ENCODE measurements at places on chromosomes 13 and 19. TPM values are rescaled to one million over a fixed set of nuclear protein-coding genes. Genes with fewer than 3 reads are reported as not detected.

The PVR gene
- total RNA-seq = 93.9 TPM

DNA sequence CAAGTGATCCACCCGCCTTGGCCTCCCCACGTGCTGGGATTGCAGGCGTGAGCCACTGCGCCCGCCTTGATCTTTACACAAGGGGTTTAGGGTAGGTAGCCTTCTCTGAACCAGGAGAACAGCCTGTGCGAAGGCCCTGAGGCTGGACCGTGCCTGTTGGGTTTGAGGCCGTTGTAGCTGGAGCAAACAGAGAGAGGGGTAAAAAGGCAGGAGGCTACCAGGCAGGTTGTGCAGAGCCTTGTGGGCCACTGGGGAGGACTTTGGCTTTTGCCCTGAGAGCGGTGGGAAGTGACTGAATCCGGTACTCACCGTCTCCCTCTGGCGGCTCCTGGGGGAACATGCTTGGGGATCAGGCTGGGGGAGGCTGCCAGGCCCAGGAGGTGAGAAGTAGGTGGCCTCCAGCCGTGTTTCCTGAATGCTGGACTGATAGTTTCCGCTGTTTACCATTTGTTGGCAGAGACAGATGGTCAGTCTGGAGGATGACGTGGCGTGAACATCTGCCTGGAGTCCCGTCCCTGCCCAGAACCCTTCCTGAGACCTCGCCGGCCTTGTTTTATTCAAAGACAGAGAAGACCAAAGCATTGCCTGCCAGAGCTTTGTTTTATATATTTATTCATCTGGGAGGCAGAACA is 24.6 kb downstream of the SPC24 start:
- DNase-seq = peak; percentile 67

- DNase-seq = no peak
Measured at GRCh38 chr19:24046550-24046949, 40.4 kb upstream of the ZNF254 start.

GRCh38 chr19:57615346-57615745 is 1.3 kb downstream of the ZNF134 start:
- DNase-seq = peak; percentile 27

DNA sequence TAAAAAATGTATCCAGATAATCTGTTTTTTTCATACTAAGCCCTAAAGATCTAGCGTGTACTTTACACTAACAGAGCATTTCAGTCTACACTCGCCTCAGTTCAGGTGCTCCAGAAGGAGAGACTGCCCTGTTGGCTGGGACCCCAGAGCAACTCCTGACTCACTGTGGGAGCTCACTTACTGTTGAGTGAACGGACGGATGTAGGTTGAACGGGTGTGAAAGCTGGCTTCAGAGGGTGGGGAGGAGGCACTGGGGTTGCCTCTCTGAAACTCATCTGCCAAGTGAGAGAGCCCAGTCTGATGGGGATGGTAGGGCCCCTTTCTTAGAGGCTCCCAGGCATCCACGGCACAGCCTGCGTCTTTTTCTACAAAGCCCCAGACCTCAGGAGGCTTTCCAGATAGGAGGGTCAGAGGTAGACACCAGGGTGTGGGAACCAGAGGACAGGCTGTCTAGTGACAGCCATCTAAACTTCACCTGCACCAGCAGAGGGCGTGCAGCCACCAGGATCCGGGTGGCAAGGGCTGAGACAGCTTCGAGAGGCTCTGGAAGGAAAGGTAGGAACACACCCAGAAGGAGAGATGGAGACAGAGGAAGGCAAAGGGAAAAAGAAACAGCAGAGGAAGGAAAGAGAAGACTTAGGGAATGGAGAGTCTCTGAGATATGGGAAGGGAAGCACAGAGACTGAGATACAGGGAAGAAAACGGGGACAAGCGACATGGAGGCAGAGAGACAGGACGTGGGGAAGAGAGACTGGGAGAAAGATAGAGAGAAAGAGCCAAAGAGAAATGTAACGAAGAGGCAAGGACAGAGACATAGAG is 3.7 kb downstream of the KASH5 start:
- peak; percentile 69 for DNase-seq

DNA sequence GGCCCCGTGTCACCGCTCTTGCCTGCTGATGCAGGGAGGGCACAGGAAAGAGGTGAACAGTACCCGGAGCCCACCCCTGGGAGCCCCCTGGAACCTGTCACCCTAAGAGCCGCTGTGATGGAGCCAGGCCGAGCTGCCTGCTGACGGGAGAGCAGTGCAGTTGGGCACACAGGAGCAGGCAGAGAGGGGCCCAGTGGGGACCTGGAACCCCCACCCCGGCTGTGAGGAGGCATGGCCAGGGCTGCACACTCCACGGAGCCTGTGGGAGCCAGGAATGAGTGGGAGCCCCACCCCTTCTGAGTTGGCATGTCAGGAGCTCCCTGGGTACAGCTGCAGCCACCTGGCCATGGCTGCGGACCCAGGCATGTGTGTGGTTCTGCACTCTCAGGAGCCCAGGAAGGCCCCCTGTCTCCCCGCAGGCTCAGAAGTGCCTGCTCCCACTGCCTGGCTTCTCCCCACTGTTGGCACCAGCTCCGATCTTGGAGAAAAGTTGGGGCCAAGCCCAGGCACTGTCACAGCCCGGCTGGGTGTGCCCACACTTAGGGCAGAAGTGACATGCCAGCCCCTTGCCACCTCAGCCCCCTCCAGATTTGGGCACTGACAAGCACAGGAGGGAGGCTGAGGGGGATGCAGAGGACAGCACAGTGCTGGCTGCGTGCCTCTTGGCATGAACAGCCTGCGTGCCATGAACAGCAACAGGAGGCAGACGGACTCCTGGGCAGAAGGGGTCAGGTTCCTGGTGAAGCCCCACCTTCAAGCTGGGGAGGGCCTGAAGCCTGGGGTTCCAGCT is 6.3 kb downstream of the CFAP97D2 start:
- DNase-seq = no peak

The DACH1 gene
- not detected for total RNA-seq

The POLR1G gene
- 33.2 TPM for total RNA-seq

The NDUFA13 gene
- 326 TPM for total RNA-seq

GRCh38 chr19:16199275-16199932 is 1.7 kb downstream of the AP1M1 start:
- DNase-seq = no peak

- DNase-seq = no peak
Measured at GRCh38 chr19:30403203-30403985, 31.2 kb downstream of the ZNF536 start.

The CRLF1 gene
- total RNA-seq = 51.0 TPM

DNA sequence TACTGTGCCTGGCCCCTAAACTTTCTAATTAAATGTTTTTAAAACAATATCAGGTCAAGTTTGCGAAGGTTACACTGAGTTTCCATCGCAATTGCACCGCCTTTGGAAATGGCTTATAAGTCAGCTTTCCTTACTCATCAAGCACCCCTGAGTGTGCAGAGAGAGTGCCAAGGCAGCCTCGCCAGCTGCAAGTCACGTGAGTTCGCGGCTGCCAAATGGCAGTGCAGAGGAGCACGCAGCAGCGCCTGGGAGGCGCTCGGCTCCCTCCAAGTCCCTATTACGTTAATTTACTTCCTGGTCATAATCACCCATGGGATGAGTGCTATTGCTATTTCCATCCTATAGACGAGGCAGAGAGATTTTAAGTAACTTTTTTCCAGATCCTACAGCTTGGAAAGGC is 319.6 kb downstream of the TEX29 start:
- no peak for DNase-seq

DNA sequence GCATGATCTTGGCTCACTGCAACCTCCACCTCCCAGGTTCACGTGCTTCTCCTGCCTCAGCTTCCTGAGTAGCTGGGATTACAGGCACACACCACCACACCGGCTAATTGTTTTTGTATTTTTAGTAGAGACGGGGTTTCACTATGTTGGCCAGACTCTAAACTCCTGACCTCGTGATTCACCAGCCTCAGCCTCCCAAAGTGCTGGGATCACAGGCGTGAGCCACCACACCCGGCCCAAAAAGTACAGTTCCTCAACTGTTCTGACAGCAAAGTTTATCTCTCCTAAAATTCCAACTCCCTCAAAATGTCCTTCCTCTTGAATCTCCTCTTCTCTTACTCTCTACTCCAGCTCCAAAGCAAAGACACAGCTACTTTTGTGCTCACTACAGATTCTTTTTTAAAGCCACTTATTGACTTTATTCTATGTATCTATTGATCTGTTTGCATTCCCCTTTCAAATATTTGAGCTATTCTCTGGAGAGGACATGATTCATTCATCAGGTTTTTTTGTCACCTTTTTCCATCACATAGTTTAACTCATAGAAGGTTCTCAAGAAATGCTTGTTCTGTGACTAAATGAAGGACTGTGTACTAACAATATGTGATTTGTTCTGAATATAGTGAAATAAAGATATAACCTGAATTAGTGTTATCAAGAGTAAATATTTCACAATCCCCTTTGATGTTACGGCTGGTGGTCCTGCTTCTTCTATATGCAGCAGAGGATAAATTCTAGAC is 142.2 kb downstream of the TBC1D4 start:
- DNase-seq = no peak
